ENCODE measurements at places on chromosomes 12 and 14. TPM values are rescaled to one million over a fixed set of nuclear protein-coding genes. Genes with fewer than 3 reads are reported as not detected.

TSPAN19 gene
- total RNA-seq = 0.16 TPM

GRCh38 chr14:104244221-104245011 lies 106.0 kb downstream of the KIF26A start:
- DNase-seq = no peak

DNA sequence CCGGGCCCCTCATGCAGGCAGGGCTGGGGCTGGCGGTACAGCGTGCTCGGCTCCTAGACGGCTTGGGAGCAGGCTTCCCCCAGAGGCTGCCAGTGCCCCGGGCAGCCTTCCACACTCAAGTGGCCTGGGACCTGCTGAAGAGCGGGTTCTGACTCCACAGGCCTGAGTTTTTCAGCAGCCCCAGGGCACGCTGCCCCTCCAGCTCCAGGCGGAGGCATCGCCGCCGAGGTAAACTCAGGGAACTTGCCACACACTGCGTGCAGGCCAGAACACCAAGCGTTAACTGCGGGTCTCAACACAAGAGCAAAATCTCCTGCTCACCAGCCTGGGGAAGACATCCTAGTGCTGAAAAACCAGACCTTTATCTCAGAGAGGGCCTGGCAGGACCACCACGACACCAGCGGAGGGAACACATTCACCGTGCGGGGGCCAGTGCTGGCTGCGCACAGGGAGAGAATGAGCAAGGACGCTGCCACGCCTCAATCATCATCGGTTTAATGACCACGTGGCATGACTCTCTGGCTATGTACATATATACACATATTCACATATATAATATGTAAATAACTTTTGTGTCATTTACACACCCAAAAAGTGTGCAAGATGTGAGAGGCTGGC lies 21.3 kb downstream of the PSMC1 start:
- no peak for DNase-seq

DNA sequence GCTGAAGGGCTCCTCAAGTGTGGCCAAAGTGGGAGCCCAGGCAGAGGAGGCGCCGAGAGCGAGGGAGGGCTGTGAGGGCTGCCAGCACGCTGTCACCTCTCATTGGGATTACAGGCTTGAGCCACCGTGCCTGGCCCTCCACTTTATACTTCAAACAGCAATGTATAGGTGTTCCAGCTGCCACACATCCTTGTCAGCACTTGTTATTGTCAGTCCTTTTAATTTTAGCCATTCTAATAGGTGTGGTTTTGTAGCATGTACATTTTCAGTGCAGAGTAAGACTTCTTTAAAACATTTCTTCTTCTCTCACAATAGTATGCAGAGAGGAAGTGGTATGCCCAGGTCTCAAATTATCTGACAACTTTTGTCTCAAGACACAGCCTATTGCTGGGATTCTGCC lies 27.5 kb upstream of the HNF1A start:
- DNase-seq = no peak

GRCh38 chr12:104181313-104181712 lies 34.3 kb upstream of the TXNRD1 start:
- DNase-seq = no peak

- no peak for DNase-seq
Observed at GRCh38 chr14:24915958-24916595, 133.9 kb downstream of the STXBP6 start.

All from occipital lobe (tissue), 3 donors.